H4 (cell line): ENCODE measurements at places on chromosomes 5 and 9. TPM values are rescaled to one million over a fixed set of nuclear protein-coding genes. Genes with fewer than 3 reads are reported as not detected.
A peak's percentile ranks its signal among the peaks of the same experiment; 100 is the strongest.

- peak; percentile 44 for DNase-seq
These were observed 118.2 kb downstream of the KLHL3 start for GRCh38 chr5:137617528-137618205.

DNA sequence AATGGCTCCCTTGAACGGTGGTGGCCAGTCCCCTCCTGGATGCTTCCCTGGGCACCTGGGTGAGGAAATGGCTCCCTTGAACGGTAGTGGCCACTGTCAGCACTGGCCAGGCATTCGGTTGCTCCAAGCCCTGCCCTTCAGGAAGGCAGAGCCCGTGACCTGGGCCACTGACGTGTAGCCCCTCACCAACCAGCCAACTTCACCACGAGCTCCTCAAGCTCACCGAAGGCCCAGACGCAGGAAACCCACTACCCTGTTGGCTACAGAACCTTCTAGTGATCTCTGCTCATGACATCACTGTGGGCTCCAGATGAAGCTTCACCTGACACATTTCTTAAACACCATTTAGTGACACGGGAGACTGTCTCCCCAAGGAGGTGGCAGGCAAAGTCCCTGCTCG, 9.2 kb downstream of the SLC6A3 start:
- DNase-seq = no peak

GRCh38 chr5:120901199-120901598, 437.1 kb downstream of the PRR16 start:
- DNase-seq = peak; percentile 58

DNA sequence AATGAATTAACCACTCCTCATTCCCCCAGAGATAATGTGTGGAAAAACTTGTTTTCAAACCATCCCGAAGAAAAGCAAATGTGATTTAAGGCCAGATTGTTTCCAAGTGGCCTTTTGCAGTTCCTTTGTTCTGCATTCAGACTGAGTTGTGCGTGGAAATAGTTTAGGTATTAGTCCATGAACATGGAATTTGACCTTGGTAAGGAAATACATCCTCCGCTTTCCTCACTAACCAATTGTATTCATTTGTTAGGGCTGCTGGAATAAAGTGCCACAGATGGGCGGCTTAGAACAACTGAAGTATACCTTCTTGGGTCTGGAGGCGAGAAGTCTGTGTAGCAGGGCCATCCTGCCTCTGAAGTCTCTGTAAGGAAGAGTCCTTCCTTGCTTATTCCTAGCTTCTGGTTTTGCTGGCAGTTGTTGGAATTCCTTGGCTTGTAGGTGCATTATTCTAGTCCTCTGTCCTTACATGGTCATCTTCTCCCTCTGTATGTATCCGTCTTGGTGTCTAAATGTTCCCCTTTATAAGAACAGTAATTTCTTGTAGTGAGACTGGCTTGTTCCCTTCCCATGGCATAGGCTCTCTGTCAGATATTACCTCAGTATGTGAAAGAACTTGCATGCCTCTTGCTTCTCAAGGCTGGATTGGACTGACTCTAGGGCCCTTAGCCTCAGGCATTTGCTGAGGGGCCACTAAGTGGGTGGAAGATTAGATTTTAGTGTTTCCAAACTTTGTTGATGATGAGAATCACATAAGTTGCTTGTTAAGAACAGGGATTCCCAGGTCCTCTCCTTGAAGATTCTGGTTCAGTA, 53.9 kb downstream of the RAI14 start:
- no peak for DNase-seq

- peak; percentile 67 for DNase-seq
These were observed 153.7 kb downstream of the MEF2C start for GRCh38 chr5:88729084-88729828.

DNA sequence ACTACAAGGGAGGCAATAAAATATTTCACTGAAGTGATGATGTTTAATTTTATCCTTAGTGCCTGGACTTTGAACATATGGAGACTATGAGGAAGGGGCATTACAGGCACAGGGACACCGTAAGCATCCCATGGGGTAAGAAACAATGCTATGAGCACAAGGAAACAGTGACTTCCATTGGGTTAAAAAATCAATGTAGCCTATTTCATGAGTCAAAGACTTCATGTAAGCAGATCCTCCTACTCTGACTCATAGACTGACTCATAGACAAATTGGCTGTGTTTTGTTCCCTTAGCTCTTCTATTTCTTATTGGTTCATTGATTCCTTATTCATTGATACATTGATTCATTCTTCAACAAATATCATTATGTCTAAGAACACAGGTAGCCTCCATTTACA, 351.0 kb downstream of the PRELID2 start:
- peak; percentile 21 for DNase-seq

DNA sequence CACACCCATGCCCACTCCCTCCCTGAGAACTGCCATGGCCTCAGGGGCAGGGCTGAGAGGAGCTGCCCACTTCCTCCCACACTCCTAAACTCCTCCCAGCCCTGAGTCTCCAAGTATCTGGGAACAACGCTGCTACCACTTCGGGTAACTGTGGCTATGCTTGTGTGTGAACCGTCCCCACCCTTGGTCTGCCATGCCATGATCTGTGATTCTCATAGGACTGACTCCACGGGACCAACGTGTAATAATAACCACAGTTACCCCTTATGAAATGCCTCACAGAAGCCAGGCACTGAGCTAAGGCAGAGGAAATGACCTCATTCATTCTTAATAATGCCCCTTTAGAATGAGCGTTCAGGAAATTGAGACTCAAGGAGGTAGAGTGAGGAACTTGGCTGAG, 103.9 kb upstream of the SMIM23 start:
- DNase-seq = peak; percentile 21

DNA sequence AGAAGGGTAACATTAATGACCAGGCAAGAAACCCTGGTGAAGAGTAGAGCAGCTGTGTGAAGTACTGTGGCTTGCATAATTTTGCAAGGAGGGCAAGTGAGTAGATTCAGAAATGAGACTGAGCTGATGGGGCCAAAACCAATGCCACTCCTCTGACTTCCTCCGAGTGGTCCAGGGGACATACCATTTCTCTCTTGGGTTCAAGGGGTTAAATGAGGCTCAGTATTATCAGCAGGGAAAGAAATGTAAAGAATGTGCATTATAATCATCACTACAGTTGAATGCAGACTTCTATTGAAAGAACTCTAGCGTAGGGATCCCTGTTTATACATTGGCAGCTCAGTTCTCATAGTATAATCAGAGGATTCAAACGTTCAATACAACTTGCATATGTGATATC, 9.9 kb downstream of the POLR3G start:
- no peak for DNase-seq

GRCh38 chr9:133257465-133257956, 17.5 kb downstream of the ABO start:
- DNase-seq = no peak

- DNase-seq = no peak
These were observed 99.9 kb upstream of the BNC2 start for GRCh38 chr9:16970321-16970720.

- DNase-seq = peak; percentile 39
These were observed 46.5 kb downstream of the SH3PXD2B start for GRCh38 chr5:172407822-172408221.

- no peak for DNase-seq
These were observed 143.8 kb downstream of the PRKACG start for GRCh38 chr9:68870086-68870485.

DNA sequence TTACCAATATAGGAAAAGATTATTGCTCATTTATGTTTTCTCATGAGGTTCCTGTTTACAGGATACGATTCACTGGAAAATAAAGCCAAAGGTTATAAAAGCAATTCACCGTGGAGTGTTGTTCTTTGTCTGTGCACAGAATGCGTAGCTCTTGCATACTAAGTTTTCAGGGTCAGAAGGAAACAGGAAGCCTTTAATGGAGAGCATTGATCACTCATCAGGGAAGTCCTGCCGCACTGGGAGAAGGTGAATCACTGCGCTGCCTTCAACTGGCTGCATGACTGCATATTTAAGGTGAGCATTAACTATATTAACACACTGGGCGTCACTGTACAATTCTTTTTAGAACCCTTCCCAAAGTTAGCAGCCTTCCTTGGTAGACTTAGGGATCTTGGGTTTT, 74.1 kb upstream of the SYK start:
- DNase-seq = no peak

DNA sequence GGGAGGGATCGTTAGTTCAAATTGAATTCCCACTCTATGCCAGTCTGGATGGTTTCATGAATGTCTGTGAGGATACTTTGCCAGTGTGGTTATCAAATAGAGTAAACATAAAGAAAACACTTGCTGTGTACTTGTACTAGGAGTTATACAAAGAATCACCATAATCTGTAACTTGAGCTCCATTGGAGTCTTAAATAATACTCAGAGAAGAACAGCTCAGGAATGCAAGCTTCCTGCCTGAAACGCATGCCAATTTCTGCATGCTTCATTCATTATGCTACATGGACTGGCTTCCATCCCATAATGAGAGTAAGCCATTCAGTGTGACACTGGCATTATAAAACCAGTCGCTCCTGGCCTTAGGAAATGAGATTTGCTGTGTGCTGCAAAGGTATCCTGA, 351.4 kb downstream of the SEMA5A start:
- DNase-seq = no peak

- DNase-seq = no peak
These were observed 266.8 kb upstream of the NREP start for GRCh38 chr5:112023766-112024165.

DNA sequence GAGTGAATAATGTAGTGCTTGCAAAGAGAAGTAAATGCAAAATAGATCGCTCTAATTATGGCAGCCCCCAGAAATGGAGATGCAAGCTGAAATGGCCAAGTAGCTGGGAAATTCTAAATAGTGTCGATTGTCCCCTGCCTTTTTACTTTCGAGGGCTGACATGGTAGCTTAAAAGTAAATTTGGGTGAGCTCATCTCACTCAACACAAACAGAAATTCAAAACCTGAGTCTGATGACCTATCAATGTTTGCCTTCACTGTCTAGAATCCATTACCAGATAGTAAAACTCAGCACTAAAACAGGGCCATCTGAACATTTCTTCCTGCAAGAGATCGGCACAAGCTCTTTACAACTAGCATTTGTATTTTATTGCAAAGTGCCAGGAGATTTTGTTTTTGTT, 7.0 kb upstream of the LHX2 start:
- DNase-seq = no peak

DNA sequence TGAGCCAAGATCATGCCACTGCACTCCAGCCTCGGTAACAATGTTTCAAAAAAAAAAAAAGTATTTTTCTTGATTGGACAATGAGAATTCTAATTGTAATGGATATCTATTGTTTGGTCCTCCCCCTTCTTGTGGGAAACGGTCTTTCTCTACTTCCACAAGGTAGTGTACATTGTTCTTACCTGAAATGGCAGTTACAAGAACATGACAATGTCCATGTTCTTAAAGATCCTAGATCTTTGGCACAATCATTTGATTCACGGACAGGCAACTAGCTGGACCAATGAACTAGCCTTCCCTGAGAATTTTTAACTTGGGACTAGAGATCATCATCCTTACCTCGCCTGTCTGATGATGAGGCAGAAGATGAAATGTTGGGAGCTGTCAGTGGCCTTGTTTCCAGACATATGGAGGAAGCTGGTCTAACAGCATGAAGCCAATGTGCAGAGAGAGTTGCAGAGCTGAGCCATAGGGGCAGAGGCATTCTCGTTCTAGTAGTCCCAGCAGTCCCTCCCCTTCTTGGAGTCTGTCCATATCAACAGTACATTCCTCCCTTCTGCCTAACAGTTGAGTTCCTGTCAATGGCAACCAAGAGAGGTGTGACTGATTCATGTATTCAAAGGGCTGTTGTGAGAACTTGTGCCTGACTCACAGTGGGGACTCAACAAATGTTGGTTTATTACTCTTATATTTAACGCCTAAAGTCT, 2.1 kb upstream of the MARCHF6 start:
- no peak for DNase-seq

DNA sequence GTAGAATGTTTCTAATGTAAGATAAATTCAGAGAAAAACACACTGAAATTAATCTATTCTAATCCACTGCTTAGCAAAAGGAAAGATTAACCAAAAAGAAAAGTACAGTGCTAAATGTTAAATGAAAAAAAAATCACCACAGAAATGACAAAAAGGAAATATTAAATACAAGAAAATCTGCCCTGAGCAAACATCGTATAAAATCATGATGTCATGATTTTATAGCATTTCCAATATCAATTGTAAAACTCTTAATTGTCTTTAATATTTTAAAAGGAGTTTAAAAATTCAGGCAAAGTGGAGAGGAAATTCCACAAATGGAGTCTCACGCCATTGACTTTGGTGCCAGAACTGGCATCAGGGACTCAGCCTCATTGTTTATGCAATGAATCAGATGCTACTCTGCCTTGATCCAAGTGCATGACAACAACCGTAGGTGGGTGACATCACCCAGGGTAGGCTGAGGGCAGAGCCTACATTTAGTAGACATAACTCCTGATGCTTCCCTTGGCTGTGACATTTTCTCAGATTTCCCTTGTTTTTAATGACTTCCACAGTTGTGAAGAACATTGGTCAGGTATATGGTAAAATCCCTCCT, 696.8 kb downstream of the SEMA5A start:
- peak; percentile 73 for DNase-seq

- DNase-seq = no peak
These were observed 55.4 kb downstream of the ACER2 start for GRCh38 chr9:19464061-19464763.

GRCh38 chr9:120901755-120902568, 24.6 kb downstream of the TRAF1 start:
- no peak for DNase-seq

DNA sequence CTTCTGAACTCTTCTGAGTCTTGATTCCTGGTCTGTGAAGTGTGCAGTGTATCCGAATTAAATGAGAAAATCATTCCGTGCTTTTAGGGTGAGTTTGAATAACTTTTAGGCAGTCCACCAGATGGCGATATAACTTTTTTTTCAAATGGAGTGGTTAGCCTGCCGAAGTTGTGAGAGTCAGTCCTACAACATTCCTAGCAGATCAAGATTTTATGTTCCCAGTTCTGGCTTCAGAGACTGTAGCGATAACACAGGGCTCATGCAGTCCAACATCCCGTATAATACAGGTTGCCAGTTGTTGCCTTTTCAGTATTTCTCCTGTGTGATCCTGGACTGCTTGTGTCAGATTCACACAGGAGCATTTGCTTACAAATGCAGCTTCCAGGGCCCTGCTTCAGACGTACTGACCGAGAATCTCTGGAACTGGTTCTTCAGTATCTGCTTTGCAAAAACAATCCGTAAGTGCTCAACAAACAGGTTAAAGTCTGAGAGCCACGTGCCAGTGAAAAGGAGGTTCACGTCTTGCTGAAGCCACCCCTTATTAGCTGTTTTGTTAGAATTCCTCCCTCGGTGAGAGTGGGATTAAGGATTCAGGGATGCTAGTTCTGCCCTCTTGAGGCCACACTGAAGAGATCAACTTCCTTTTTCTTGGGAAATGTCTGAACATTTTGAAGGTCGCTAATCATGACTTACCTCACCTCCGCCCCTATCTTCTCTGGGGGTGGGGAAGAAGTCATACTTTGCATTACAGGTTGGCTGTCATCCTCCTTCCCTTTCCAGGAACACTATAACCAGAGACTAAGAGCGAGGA, 22.8 kb downstream of the SMIM3 start:
- peak; percentile 53 for DNase-seq

The IFNK gene
- not detected in 2 replicates for total RNA-seq

The CPLANE1 gene
- 4.8 and 13.8 TPM in 2 replicates for total RNA-seq

The STPG3 gene
- total RNA-seq = not detected in 2 replicates

The AMBP gene
- 6.6 and 9.9 TPM in 2 replicates for total RNA-seq

The LRRC19 gene
- total RNA-seq = not detected in 2 replicates

The STK32A gene
- total RNA-seq = 0.04 and 0.77 TPM in 2 replicates

The TSSK1B gene
- total RNA-seq = not detected in 2 replicates

The OR1J2 gene
- total RNA-seq = not detected in 2 replicates

The FOXD4L3 gene
- not detected in 2 replicates for total RNA-seq

The ANGPTL2 gene
- 8.8 and 13.9 TPM in 2 replicates for total RNA-seq

The PCDHA9 gene
- 0.08 TPM in 1 of 2 replicates, not detected in the other for total RNA-seq

The MYOT gene
- total RNA-seq = not detected in 2 replicates

The ZNF618 gene
- total RNA-seq = 4.8 and 4.9 TPM in 2 replicates
